ENCODE measurements at places on chromosomes 13 and 19.

- DNase-seq: no peak
Measured at GRCh38 chr13:25659091-25659795, 287.5 kb downstream of the ATP8A2 start.

DNA sequence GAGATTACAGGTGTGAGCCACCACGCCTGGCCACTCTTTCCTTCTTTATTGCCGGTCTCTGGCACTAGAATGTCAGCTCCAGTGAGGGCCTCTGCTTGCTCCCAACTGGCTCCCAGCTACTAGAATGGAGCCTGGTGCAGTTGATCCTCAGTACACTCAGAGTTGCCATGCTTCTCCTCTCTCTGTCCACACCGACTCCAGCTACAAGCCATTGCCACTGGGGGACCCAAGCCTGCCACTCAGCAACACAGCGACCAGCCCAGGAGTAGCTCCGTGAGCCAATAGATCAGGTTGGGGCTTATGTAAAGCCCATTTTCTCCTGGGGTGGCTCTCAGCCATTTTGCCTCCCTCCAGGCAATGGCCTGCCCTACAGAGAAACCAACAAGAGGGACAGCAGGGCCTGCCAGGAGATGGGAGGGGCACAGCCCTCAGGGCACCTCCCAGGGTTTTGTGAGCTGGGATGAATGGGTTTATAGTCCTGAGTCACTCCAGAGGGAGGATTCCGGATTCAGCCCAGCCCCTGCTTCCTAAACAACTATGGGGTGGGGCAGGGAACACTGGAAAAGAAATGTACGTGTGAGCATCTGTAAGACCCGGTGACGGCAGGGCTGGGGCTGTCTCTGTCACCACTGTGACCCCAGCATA, 36.5 kb downstream of the OPA3 start:
- no peak for DNase-seq

DNA sequence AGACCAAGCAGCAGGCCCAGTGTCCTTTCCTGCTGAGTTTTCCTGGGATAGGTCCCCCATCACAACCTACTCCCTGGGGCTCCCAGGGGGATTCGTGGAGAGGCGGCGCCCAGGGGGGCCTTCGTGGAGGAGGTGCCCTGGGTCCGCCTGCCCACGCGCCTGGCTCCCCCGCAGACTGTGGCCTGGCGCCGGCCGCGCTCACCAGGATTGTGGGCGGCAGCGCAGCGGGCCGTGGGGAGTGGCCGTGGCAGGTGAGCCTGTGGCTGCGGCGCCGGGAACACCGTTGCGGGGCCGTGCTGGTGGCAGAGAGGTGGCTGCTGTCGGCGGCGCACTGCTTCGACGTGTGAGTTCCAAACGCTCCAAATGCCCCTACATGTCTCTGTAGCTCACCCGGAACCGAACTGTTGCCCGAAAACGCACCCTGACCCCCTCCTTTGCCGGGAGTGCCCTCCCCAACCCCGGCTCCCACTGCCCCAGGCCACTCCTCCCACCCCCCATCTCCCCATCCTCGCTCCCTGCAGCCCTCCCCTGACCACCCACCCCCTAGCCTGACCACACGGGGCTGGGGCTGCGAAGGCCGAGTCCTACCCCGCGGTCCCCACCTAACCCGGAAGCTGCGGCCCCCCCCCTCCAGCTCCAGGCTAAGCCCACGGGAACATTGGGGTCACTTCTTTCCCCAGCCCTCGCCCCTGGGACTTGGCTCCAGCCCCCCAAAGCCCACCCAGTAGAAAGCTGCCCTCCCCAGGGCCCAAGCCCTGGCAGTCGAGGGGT, 3.3 kb downstream of the TIMM13 start:
- DNase-seq: no peak

DNA sequence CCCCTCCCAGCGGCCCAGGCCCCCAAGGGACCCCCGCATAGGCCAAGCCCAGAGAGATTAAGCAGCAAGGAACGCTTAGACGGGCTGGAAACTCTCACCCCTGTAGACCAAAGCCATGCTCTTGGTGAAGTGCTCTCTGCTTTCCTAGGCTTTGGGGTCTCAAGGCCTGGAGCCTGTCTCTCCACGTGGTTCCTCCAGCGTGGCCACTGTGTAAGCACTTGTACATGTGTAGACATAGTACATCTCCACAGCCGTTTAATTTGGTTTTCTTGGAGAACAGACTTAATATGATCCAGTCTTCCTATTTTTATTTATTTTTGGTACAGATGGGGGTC, 1.1 kb downstream of the NUDT19 start:
- DNase-seq: no peak

DNA sequence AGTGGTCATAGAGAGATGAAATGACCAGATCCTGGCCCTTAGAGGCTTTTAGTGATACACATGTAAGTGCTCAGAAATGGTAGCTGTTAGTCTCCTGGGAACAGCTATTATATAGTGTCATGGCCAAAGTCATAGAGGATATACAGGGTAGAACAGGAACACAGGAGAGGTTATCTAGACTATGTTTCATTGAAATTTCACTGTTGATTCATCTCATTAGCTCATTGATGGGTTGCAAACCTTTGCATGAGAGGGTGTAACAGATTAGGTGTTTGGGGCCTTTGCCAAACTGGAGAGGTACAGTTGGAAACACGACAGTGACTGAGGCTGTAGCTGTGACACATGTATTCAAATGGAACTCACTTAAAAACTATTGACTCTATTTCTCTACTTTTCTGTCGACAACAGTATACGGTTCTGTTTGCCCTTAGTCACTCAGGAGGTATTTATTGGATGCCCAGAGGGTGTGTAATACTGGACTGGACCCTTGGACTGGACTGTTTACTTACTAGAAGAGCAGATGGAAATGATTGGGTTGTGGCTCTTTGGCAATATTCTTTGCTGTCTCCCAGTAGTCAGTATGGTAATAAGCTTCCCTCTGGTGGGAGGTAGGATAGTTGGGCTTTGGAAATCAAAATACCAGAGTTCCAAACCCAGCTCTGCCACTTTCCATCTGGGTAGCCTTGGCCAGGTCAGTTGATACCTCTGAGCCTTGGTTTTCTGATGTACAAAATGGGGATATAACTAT, 29.8 kb downstream of the ARHGAP35 start:
- no peak for DNase-seq

- no peak for DNase-seq
Measured at GRCh38 chr19:27822336-27822735, 1390.6 kb downstream of the UQCRFS1 start.

- DNase-seq: no peak
Measured at GRCh38 chr19:5172859-5173630, 167.6 kb downstream of the PTPRS start.

DNA sequence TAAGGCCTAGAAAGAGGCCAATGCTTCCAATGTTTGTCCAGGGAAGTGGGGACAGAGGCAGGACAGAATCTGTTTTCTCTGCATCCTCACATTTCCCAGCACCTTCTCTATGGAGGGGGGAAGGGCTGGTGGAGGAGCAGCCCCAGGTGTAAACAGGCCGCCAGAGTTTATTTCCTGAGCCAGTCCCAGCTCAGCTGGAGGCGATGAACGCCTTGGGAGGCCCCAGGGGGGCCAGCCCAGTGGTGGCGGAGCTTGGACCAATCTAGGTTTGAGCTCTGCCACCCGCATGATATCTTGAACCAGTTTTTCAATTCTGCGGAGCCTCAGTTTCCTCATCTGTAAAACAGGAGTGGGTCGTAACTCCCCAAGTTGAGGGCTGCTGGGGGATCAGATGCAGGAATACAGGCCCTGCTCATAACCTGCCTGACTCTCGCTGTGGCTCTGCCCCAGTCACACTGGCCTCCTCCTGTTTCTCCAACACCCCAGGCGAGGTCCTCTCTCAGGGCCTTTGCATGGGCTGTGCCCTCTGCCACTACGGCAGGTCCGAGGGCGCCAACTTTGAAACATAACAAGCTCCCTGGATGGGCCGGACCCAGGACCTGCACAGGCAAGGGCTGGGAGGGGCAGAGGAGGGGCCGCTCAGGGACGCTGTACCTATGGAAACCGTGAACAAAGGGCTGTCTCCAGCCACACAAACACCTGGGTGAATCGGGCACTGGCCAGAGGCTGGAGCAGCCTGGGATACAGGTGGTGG, 1.1 kb downstream of the TNFAIP8L1 start:
- DNase-seq: no peak

DNA sequence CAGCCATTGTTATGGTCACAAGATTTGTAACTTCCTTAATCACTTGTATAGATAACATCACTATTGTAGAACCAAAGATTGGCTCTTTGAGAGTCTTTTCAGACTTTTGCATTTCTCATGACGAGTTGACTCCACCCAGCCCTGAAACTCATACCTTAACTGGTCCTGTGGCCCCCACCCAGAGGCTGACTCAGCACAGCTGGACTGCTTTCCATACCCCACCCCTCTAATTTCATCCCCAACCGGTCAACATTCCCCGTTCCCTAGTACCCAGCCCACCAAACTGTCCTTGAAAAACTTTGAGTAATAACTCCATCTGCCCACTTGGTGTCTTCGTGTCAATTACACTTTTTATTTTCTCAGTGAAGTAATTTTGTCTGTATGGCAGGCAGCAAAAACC, 32.1 kb upstream of the SLITRK1 start:
- DNase-seq: no peak

DNA sequence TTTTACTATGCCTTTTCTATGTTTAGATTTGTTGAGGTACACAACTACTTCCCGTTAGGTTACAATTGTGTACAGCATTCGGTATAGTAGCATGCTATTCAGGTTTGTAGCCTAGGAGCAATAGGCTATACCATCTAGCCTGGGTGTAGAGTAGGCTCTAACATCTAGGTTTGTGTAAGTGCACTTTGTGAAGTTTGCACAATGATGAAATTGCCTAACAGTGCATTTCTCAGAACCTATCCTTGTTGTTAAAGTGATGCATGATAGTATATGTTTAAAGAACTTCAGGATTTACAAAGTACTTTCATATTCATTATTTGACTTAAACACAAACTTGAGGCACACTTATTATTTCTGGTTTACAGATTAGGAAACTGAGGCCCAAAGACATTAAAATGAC, 11.5 kb upstream of the SERPINE3 start:
- no peak for DNase-seq

- DNase-seq: no peak
Measured at GRCh38 chr19:15633082-15633835, 7.4 kb upstream of the CYP4F3 start.

DNA sequence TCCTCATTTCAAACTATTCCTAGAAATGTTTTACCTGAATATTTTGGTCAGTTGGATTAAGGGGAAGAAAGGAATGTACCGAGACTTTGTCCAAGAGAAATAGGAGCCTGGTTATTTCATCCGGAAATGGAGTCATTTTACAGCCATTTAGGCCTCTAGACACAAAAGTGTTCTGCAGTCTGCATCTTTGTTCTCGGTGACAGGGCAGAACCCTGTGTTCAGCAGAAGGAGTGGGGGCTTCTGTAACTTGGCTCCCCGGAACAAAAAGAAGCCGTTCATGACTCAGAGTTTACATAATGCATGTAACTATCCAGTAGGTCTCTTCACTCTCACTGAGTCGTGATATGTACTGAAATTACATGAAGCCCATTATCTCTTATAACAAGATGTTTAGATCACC, 21.6 kb upstream of the FNDC3A start:
- no peak for DNase-seq

DNA sequence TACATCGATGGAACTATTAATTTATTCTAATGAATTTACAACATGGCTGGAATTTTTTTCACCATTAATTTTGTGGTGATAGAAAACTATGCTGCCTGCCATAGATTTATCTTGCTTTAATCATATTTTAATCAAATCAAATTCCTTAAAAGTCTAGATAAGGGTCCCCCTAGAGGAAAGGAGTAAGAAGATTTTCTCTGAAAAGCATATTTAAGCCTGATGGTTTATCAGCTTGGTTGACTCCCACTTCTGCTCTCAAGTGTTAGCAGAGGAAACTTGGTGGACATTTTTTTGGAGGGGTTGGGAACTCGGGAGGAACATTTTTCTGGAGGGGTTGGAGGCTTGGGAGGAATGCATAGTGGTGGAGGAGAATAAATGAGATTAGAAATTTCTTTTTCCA, 253.3 kb downstream of the KCNRG start:
- no peak for DNase-seq

GRCh38 chr19:38224014-38224862, at the start of gene DPF1:
TSS of gene DPF1 (minus strand) at chr19:38224222. CDS start at chr19:38224142, 80 bp downstream.
- DNase-seq: no peak

Data from tibial artery (tissue), 4 donors.